ENCODE measurements at places on chromosomes 7 and 10.
A peak's percentile ranks its signal among the peaks of the same experiment; 100 is the strongest.

DNA sequence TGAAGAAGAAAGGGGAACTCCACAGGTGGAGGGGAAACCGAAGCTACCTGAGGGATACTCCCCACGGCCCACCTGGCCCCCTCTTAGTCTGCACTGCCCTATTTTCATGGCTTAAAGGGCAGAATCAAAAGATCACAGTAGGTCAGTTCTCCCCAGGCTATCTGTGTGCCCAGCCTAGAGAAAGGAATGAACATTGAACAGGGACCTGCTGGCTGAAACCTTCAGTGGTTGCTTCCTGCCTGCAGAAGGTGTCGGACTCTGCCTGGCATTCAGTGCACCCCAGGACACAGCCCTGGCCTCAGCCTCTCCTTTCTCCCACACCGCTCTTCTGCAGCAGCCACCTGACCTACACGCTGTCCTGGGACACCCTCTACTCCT lies 74.5 kb downstream of the PRKAG2 start:
- no peak for DNase-seq

DNA sequence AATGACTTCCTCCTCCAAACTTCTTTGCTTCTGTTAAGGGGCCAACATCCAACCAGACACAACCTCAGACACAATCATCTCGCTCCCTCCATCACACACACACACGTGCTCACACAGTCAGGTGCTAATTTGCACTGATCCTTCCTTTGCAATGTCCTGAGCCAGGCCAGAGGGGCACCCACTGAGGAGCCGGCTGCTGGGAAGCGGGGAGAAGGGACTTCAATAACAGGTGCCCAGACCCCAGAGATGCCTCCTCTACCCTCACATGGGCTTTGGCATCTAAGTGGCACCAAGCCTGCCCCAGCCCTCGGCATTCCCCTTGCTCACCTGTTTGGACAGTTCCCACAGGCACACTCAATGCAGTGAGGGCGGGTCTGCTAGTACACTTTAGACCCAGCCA lies 34.2 kb upstream of the SVOPL start:
- DNase-seq: no peak

GRCh38 chr7:44050915-44051560 lies 6.5 kb downstream of the DBNL start:
- DNase-seq: no peak

DNA sequence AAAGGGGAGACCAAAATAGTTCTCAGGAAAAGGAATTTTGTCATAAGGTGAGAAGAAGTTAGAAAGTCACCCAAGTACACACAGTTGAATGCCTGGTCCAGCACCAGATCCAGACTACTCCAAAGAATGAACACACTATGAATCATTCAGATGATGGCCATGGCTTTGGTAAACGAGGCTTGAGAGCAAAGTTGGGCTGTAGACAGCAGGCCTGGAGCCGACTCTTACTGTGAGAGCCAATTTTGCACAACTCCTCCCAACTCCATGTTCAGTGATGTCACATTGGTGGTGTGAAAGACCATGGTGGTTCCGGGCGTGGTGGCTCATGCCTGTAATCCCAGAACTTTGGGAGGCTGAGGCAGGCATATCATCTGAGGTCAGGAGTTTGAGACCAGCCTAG lies 131.6 kb downstream of the PKD1L1 start:
- no peak for DNase-seq

DNA sequence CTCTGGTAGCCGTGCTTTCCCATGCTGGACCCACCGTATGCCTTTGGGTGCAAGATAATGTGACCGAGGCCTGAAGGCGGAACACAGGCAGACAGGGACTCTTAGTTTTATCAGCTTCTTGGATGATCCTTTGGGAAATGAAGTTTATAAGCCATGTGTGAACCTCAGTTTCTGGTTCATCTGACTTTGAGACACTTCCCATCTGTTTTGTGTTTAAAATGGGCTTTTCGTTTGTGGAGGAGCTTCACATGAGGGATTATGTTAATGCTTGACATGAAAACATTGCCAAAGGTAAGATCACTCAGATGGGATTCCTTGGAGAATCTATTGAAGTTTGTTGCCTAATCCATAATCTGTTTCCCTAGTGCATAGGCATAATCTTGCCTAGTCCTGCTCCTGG lies 249.8 kb upstream of the LYZL1 start:
- no peak for DNase-seq

- DNase-seq: no peak
Observed at GRCh38 chr7:139771001-139771956, 6.5 kb downstream of the HIPK2 start.

DNA sequence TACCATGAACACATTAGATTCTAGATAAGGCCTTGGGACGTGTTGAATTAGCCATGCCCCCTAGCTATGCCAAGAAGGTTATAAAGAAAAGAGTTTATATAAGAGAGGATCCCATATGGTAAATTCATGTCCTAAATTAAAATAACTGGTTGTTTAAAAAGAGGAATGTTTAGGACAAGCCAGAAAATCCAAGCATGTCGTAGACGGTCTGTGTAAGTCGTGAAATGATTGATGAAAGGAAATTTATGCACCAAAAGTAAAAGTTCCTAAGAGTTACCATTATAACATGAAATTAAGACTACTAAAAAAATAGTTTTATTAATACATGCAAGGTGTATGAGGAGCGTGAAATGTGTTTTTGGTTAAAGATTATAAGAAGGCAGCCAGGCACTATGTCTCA lies 624.9 kb downstream of the ARL4A start:
- no peak for DNase-seq

DNA sequence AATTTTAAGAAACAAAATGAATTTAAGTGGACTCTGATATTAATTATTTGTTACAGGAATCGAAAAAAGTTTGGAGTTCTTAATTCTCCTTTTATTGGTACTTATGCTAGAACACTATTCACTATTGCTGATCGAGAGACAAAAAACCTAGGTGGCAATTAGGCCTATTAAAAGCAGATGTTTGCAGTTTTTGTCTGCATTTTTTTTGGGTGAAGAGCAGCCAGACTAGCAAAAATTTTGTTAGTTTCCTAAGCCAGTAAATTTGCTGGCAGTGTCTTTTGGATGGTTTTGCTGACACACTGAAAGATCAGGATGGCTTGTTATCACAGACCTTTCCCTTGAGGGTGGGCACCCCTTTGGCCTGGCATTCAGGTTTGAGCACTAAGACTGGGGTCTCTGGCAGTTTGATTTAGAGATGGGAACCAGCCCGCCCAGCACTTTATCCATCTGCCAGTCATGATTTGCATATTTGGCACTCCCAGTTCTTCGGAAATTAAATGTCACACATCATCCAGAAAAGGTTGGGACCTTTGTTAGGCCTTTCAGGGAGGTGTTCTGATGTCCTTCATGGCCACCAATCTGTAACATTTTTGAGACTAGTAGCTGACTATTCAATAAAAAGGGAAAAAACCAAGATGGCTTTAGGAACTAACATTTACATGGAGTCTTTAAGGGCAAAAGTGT lies 57.3 kb downstream of the INPP5F start:
- DNase-seq: no peak

DNA sequence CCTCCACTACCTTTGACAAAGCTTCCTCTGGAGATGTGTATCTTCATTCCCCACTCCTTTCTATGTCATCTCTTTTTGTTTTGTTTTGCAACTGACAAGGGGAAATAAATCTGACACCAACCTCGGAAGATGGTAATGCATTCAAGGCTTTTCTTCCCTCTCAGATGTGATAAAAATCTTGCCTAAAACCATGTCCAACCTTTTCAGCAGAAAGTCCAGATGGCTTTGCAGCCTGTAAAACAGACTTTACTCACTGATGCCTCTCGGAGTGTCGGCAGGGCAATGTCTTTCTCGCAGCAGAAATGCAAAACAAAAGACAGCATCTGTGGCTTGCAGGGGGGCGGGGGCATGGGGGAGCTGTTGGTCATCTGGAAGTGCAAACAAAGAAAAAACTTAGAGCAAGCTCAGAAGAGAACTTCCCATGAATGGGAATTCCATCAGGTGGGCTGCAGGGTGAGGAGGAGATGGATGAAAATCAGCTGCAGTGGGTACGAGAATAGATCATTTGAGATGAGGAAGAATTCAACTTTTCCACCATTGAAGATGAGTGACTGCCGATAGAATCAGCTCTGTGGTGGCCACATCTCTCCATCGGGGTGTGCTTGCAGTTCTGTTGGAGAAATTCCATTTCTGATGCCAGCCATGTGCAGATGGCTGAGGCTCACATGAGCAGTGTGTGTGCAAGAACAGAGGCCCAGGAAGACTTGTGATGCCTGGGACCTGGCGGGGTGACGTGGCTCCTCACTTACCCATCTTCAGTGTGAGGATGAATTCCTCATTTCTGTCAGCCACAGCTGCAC lies 237.7 kb downstream of the WDR37 start:
- no peak for DNase-seq

DNA sequence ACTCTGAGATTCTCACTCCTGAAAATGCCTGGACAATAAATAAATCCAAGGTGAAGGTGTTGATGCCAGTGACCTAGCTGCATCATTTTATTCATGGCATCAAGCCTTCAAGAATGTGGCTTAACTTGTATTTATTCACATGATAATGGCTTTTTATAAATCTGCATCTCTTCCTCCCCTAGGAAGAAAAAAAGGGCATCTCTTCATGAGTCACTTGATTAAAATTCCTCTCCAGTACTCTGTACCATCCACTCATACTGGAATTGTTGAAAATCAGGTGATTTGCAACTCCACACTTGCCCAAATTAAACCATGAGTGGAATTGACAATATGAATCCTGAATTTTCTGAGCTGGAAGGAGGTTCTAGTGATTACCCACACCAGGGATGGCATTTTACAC lies 30.2 kb downstream of the PTPRE start:
- no peak for DNase-seq

GRCh38 chr10:72445851-72446250 lies 91.1 kb upstream of the DNAJB12 start:
- no peak for DNase-seq

- no peak for DNase-seq
Observed at GRCh38 chr7:121000081-121000983, 11.8 kb downstream of the CPED1 start.

- DNase-seq: no peak
Observed at GRCh38 chr10:34275626-34276130, 539.4 kb downstream of the PARD3 start.

DNA sequence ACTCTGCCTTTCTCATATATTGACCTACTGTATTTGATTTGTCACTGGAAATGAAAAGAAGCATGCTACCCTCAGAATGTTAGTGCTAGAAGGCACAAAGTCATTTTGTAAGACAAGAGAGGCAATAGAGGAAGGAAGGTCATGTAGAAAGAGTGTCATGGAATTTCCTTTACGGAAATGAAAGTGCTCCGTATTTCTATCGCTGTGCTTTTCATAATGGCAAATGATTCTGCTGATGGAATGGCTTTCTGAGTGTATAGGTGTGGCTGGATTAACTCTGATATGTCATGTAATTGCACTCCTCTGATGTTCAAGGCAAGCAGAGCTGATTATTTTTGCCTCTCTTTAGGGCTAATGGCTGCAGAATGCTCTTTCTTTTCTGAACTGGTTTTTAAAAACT lies 15.5 kb upstream of the STEAP4 start:
- DNase-seq: no peak

DNA sequence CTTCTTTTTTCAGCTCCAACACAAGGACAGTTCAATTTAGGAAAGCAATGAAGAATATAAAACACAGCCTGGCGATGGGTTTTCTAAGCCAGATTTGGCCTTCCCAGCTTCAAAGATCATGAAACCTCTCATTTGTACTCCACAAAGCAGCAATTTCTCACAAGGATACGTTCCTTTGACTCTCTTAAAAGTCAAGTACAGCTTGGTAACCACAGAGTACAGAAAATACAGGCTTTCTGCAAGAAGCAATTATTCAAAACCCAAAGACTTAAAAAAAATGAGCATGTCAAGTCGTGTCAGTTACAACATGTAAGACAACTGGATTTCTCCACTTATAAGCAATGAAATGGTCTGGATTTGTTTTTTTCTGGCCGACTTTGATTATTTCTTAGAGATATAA lies 321.4 kb downstream of the FGFR2 start:
- no peak for DNase-seq

DNA sequence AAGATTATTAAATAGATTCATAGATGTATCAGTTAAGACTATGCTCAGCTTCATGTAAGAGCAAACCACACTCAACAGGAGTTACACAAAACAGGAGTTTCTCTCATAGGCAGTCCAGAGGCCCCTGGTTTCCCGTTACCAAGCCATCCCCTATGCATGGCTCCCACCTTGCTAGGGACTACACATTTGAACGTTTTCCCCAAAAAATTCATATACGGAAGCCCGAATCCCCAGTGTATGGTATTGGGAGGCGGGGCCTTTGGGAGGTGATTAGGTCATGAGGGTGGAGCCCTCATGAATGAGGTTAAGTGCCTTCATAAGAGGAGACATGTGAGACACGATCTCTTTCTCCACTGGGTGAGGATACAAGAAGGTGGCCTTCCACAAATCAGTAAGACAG lies 29.1 kb downstream of the RSU1 start:
- no peak for DNase-seq

GRCh38 chr7:44882899-44883298 lies 2.4 kb downstream of the PURB start:
- no peak for DNase-seq

GRCh38 chr7:15837306-15837950 lies 150.9 kb upstream of the MEOX2 start:
- no peak for DNase-seq

DNA sequence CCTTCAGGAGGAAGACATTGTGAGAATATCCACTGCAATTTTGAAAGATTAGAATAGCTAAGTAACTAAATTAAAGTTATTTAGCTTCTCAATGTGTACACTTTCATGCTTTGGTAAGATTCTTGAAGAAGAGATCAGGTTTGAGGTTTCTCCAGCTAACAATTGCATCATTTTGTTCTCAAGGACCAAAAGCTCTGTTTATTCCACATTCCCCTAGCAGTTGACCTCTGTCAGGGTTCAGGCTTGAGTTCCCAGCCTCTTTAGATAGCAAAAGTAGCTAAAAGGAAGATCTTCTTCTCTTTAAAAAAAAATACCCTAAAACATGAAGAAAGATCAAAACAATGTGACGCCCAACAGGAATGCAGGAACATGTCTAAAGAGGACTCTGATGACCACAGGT lies 179.4 kb upstream of the IGFBP3 start:
- DNase-seq: no peak

- no peak for DNase-seq
Observed at GRCh38 chr7:74228951-74229900, 19.4 kb downstream of the LAT2 start.

GRCh38 chr10:93280699-93281366 lies 201.3 kb downstream of the MYOF start:
- no peak for DNase-seq

- no peak for DNase-seq
Observed at GRCh38 chr10:1474376-1475097, 262.8 kb downstream of the ADARB2 start.

DNA sequence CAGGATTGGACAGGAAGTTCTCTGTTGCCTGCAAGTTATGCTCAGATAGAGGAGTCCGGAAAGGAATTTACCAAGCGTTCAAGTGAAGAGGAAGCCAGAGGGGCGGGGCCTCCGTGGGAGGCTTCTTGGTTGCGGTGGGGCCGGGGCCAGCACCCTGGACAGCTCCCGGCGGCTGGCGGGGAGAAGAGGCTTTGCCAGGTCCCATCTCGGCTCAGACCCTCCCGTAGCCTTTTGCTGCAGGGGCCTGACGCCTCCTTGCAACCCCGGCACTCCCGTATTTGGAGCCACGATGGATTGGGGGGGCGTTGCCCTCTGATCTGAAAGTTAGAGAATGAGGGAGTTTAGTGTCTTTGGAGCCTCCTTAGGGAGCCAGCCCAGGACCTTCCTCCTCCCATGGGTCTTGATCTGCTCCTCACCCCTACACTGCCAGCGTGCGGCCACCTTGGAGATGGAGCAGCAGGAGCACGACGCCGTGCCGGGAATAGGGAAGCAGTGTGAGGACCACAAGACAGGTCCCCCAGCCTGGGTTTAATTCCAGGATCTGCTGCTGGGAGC lies 3.1 kb upstream of the SLC18A3 start:
- peak; percentile 38 for DNase-seq

GRCh38 chr7:112421666-112422486 lies 28.4 kb upstream of the IFRD1 start:
- no peak for DNase-seq

Measured in stimulated activated CD4-positive, alpha-beta T cell treated with anti-CD3 and anti-CD28 coated beads, Interleukin-15, amount 100 ng/mL, for 1 hour (primary cell).